ENCODE measurements at places on chromosomes 5 and 9.

- no peak overlapping the region for H3K4me3 ChIP-seq
- no peak for DNase-seq
- H3K36me3 ChIP-seq, result no peaks in the 10 kb centered on the region
Measured at GRCh38 chr9:79131824-79132377, 439.9 kb upstream of the TLE4 start.

- no peak overlapping the region for H3K27ac ChIP-seq
- no peaks in the 10 kb centered on the region for H3K4me1 ChIP-seq
- no peaks in the 10 kb centered on the region for H3K36me3 ChIP-seq
- no peak for DNase-seq
- H3K27me3 ChIP-seq, result no peaks in the 10 kb centered on the region
Measured at GRCh38 chr9:16645970-16646369, 224.5 kb downstream of the BNC2 start.

DNA sequence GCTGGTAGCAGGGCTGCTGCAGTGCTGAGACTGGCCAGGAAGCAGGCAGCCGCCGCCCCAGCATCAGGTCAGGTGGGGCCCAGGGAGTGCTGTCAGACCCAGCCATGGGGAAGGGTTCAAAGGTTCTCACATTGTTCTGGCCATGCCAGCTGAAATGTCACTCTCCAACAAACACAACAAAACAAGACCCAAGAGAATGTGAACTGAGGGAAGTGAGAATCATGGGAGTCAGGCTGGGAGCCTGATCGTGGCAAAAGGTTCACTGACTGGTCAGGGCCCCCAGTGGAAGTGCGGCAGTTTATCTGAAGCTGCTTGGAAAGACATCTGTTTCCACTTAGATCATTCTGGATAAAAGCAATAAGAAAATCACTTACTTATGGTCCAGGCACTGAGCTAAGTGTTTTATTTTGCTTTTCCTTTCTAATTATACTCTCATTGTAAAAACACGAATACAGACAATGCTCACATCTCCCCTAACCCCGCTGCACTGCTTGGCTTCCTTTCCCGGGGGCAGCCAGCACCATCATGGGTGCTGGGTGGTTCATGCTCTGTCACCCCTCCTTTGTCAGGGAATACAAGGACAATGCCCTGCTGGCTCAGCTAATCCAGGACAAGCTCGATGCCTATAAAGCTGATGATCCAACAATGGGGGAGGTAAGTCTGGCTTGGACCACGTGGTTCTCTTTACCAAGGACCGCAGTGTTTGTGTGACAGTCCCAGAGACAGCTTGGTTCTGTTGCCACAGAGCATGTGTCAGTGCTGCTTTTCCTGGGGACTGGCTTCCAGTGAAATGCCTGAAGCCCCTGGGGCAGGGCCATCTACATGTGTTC is 41.9 kb upstream of the CFAP157 start:
- H3K4me1 ChIP-seq, result no peaks in the 10 kb centered on the region
- DNase-seq, result no peak
- no peaks in the 10 kb centered on the region for H3K36me3 ChIP-seq

DNA sequence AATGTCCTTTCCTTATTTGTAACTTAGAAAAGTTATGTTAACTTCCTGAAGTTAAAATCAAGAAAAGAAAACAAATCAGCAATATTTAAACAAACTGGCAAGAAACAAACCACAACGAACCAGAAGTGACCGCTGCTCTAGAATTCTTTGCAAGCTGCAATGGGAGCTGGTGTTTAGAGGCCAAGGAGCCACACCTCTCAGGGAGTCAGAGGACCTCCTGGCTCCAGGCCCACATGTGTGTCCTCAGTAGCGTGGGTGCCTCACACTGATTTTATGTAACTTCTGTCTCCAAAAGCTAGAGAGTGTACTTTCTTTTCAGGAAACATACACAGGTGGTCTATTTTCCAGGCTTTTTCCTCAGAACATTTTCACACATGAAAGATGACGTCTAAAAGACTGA is 100.4 kb downstream of the IRX2 start:
- DNase-seq, result no peak
- H3K4me1 ChIP-seq, result no peaks in the 10 kb centered on the region
- no peak overlapping the region for H3K4me3 ChIP-seq
- no peak overlapping the region for H3K27ac ChIP-seq

DNA sequence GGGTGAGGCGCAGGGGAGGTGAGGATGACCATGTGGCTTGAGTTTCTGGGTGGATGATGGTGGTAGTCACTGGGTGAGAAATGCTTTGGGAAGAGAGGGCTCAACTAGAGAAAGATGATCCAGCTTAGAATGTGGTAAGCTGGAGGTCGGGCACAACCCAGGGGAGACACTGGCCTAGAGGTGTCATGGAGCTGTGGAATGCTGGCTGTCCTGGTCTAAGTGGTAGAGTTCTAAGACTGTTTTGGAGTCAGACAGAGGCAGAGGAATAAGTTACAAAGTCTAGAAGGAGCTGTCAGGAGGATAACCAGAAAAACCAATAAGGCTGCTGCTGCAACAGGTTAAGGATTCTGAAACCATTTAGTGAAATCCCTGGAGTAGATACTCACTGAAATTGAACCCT is 19.2 kb upstream of the ACSL6 start:
- no peaks in the 10 kb centered on the region for H3K36me3 ChIP-seq
- H3K27me3 ChIP-seq, result no peaks in the 10 kb centered on the region
- peaks cover 4% of the 10 kb centered on the region for H3K4me1 ChIP-seq
- H3K4me3 ChIP-seq, result no peak overlapping the region

Data from activated CD8-positive, alpha-beta T cell treated with anti-CD3 and anti-CD28 coated beads for 36 hours (primary cell).